Muscle of leg (tissue), 16 donors: ENCODE measurements at places on chromosomes 2 and 18.

DNA sequence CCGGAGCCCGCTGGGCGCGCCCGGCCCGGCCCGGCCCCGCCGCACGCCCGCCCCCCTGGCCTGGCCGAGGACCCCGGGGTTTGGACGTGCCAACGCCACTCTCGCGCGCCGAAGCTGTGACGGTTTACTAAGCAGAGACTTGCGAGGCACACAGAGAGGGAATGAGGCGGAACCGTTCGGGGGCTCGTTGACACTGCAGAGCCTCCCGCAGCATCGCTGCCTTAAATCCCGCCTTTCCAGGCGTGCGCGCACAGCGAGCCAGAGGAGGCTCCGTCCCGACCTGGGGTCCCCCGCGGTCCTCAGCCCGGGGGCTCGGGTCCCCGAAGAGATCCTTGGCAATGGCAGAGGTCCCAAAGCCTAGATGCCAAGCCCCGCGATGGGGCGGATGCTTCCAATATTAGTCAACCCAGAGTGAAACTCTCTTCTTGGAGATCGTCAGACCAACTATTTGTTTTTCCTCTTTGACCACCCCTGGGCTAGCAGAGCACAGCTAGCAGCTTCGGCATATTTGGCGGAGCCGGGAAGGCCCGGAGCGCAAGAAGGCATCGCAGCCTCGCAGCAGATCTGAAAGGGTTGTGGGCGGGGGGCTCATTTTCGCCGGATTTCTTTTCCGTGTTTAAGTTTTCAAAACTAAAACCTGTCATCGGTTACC, at the start of gene ZNF385B:
TSS of gene ZNF385B (minus strand) at position 197 of the 652 bp plus-strand sequence.
- DNase-seq = peak; percentile 37

DNA sequence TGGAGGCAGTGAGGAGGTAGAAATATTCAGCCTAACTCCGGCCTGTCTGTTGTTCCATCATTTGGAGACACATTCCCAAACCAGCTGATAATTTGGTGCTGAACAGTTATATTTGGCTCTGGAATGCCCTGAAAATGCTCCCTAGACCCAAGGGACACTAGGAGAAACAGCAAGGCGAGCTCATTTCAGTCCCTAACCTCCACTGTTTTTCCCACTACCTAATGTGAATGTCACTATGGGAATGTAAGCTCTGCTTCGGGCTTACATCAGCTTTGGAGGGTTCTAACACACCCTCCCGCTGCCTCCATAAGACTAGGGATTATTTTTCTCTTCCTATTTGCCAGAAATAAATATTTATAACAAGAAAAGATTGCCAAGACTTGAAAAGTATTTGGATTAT, 103.5 kb downstream of the ANTXR1 start:
- peak; percentile 58 for DNase-seq

DNA sequence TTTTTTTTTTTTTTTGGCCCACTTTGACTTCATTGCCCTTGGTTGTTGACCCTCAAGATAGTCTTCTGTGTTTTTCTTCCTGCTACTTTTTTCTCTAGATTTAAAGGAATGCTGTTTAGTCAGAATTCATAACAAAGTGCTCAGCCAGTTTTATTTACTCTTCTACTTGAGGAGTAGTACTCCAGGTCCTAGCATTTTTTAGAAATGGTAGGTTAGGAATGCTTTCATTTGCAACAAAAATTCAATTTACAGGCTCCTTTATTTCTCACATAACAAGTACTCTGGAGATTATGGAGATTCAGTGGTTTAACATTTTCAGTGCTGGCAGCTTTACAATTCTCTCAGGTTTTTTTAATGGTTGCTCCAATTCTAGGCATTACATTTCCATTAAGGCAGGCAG, 58.2 kb downstream of the KIAA1328 start:
- DNase-seq = no peak

DNA sequence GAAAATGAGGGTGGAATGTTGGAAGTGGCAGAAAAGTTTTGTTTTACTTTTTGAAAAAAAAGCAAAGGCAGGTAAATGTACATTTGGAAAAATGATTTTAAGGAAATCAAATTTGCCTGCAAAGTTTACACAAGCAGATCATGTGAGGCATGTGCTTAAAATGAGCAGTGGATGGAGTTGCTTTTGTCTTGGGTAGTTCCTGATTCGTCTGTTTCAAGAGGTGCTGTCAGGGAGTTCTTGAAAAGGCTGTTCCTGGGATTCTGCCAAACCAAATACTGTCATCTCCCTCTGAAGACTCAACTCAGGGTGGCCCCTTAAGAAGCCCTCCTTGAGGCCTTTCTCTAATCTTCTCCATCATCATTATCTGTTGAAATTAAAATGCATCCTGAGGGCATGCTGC, 59.0 kb downstream of the TACR1 start:
- DNase-seq = no peak

DNA sequence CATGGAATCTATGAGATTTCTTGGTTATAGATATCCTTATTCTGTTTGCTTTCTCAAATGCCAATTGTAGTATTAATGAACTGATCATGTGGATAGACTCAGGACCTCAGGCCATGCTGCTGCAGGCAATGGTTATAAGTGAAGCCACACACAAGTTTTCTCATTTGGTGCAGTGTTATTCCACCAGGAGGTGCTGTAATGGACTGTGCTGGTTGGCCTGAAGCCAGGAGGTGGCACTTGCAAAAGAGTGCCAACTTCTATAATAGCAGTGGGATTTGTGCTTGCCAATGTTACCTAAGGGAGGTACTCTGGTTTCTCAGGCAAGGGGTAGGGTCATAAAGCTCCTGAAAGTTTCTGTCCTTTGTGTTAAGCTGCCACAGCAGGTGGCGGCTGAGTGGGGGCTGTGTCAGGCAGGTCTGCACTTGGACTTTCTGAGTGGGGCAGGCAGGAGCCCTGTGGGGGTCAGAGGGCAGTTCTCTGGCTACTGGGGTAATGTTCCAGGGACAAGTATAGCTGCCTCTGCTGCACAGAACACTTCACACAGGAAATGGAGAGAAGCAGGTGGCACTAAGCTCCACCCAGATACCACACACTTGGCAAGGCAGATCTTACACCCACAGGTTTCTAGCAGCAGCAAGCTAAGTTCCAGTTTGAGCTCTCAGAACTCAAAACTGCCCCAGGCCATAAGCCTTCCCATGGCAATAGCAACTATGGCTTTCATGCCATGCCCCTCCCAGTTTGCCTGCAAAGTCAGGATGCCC, 352.6 kb upstream of the CWC22 start:
- peak; percentile 24 for DNase-seq

GRCh38 chr2:10717628-10718027, 3.8 kb upstream of the ATP6V1C2 start:
- no peak for DNase-seq

GRCh38 chr2:31274401-31275075, 40.6 kb downstream of the EHD3 start:
- peak; percentile 22 for DNase-seq

DNA sequence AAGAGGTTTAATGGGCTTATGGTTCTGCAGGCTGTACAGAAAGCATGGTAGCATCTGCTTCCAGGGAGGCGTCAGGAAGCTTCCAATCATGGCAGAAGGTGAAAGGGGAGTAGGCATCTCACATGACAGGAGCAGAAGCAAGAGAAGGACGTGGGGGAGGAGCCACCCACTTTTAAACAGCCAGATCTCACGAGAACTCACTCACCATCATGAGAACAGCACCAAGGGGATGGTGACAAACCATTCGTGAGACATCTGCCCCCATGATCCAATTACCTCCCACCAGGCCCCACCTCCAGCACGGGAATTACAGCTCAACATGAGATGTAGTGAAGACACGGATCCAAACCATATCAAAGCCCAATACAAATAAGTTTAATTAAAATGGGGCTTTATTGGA, 113.8 kb downstream of the ATL2 start:
- no peak for DNase-seq

- peak; percentile 77 for DNase-seq
These were observed 33.3 kb upstream of the KLF11 start for GRCh38 chr2:10009811-10010781.

- DNase-seq = peak; percentile 71
These were observed 250.6 kb downstream of the EIPR1 start for GRCh38 chr2:3126911-3127621.

DNA sequence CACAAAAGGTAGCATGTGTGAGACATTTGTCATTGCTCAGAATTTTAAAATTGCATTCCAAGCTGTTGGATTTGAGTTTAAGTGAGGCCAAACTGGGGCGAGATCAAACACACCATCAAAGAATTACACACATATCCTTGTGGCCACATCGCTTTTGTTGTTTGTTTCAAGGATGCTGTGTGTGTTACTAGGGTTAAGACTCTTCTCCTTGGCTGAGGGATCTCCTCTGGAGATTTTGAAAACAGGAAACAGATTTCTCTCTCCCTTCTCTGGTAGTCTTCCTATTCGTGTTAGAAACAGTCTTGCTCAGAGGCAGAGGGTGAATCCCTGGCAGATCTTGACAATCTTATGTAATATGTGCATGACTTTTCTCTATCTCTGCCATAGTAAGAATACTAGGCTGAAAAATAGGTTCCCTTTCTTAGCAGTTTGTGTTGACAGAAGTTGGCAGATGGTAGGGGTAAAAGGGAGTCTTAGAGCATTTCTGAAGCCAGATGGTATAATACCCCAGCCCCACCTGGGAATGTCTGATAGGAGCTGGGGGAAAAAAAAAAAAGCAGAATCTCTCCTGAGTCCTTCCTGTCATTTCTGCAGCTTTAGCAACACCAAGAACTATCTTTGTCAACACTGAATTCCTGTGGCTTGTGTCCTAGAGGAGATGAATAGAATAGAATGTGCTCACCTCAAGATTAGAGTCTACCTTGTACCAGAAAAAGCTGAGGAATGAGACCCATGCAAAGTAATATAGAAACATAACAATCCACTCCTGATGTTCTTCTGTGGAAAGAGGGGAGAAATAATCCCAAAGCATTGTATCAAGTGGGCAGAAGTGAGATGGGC, 101.8 kb downstream of the XRCC5 start:
- DNase-seq = peak; percentile 55

- no peak for DNase-seq
These were observed 446.9 kb upstream of the NRP2 start for GRCh38 chr2:205235434-205235833.

DNA sequence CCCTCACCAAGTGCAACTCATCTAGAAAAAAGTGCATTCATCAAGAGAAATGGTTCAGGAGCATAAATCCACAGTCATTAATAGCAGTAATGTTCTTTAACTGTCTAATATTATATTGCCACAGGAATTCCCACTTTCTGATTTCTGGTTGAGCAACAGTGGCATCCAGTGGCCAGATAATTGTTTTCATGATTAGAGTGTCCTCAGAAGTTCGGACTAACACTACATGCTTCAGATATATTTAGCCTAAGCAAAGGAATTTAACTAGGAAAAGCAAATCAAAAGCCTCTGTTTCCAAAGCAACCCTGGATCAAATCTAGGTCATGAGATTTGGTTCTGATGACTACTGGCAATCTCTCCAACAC, 9.8 kb upstream of the ERBB4 start:
- peak; percentile 46 for DNase-seq

GRCh38 chr2:127231130-127231865, 11.2 kb upstream of the CYP27C1 start:
- peak; percentile 87 for DNase-seq

DNA sequence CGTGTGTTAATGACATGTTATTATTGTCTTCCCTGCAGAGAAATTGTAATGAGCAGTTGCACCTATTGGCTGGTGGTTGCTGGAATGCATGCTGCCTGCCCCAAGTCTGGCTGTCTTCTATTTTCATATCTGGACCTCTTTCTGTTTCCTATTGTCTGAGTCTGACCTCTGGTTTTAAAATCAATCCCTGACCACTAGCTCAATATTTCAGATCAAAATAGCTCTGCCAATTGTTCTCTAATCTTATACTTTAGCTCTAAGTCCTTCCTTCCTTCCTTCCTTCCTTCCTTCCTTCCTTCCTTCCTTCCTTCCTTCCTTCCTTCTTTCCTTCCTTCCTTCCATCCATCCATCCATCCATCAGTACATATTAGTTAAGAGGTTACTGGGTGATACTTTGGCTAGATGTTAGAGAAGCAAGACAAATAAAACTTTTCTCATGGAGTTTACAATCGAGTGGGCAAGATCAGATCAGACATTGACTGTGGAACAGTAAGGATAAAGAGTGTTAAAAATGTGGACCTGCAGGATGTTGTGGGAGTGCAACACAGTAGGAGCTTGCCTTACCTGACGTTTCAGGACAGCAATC, 417.1 kb downstream of the SOCS6 start:
- DNase-seq = no peak

- no peak for DNase-seq
These were observed 36.2 kb upstream of the TAF1B start for GRCh38 chr2:9807056-9807455.

- DNase-seq = peak; percentile 41
These were observed 157.5 kb downstream of the MGAT5 start for GRCh38 chr2:134411279-134411827.

- DNase-seq = no peak
These were observed 4.8 kb upstream of the IL36A start for GRCh38 chr2:113000436-113000835.

GRCh38 chr2:241877989-241878970, 8.8 kb downstream of the RTP5 start:
- DNase-seq = peak; percentile 84

DNA sequence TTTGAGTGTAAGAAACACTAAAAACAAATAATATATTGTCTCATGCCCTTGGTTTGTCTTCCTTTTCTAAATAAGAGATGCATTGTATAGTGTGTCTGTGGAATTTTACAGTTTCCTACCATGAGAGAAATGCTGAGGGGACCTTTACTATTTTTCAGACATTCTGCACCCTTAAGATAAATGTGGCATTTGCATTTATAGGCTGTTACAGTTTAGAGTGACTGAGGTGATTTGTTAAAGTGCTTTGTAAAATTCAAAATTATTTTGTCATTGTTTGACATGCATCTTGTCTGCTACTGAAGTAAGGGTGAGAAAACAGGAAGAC, 78.9 kb upstream of the ZSWIM2 start:
- DNase-seq = no peak

GRCh38 chr18:77761332-77761731, 511.7 kb downstream of the GALR1 start:
- no peak for DNase-seq

- no peak for DNase-seq
These were observed 69.1 kb downstream of the NAB1 start for GRCh38 chr2:190717764-190718651.

DNA sequence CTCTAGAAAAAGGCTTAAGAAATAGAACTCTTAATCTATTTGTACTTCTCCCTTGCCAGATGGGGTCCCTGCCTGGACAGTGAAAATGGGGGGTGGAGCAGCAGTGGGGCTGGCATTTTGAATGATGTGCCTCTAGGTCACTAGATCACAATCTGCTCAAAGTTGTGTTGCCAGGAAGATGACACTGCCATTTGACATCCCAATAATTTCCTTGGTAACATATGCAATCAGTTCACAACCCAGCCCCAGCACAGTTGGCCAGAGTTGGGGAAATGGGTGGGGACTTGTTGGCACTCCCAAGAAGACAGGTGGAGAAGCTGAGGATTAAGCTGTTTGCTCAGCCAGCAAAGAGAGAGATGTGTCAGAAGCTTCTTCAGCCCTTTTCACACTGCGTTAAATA, 558.3 kb upstream of the KLHL29 start:
- peak; percentile 76 for DNase-seq

DNA sequence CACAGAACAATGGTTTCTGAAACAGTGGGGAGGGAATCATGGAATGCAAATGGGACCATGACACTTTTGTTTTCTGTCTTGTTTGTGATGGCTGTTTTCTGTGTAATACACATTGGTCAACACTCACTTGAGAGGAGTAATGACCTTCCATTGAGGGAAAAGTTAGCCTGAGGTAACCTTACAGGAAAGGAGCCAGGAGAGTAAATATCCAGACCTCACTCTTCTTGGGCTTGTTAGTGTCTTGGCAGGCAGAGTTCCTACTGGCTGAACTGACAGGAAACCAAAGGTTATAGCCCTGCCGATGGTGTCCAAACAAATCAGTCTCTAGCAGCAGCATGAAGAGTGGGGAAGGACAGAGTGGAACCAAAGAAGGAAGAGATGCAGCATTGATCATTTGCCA, 17.2 kb upstream of the RPRM start:
- peak; percentile 10 for DNase-seq

GRCh38 chr18:53603276-53603675, 621.2 kb downstream of the MBD2 start:
- no peak for DNase-seq
